ENCODE measurements at places on chromosomes 12 and 14. TPM values are rescaled to one million over a fixed set of nuclear protein-coding genes. Genes with fewer than 3 reads are reported as not detected.

Gene DAO
- total RNA-seq, result not detected

Gene COX8C
- total RNA-seq, result not detected

Gene PPP1R1A
- not detected for total RNA-seq

Gene SPRING1
- 26.5 TPM for total RNA-seq

Gene ADGRD1
- total RNA-seq, result not detected

Gene NTF3
- not detected for total RNA-seq

Gene FOXG1
- total RNA-seq, result not detected

Gene TSHR
- total RNA-seq, result 0.37 TPM

Gene RFX4
- total RNA-seq, result not detected

Gene DBX2
- not detected for total RNA-seq

Gene TCP11L2
- total RNA-seq, result 40.9 TPM

Gene LYZ
- total RNA-seq, result 16.4 TPM

Gene RDH5
- 19.0 TPM for total RNA-seq

Gene PFDN5
- 388 TPM for total RNA-seq

Gene CNTN1
- total RNA-seq, result not detected

Gene AHSA1
- total RNA-seq, result 154 TPM

Gene LRTM2
- not detected for total RNA-seq

Gene SLC6A12
- not detected for total RNA-seq

Gene INHBC
- total RNA-seq, result 0.14 TPM

Gene PRMT5
- total RNA-seq, result 35.7 TPM

Gene FGF23
- total RNA-seq, result not detected

Gene FZD10
- not detected for total RNA-seq

Gene TAS2R30
- 3.3 TPM for total RNA-seq

Gene WNT5B
- total RNA-seq, result not detected

Gene OASL
- 48.6 TPM for total RNA-seq

Gene SYT1
- not detected for total RNA-seq

Gene CMKLR1
- 0.82 TPM for total RNA-seq

Data from activated naive CD8-positive, alpha-beta T cell treated with anti-CD3 and anti-CD28 coated beads, Interleukin-2, amount 10 ng/mL, durations not matched to agents 7 days and 5 days (primary cell).